Colonic mucosa (tissue), 4 donors: ENCODE measurements at places on chromosomes 13 and 19.

DNA sequence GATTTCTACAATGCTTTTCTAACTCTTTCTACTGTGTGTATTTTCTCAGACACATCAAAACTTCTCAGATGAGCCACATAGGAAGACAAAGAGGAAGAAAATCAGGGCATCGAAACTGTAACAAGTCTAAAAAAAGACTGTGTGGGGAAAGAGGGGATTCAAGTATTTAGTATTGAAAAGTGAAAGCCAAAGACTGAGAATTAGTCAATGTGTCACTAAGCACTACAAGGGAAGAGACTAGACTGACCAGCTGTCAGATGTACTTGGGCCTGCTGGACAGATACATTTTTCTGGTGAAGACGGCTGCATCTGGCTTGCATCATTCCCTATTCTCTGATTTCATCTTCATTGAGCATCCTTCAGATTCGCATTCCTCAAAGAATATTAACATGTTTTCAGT is 25.4 kb downstream of the COMMD6 start:
- DNase-seq = no peak

GRCh38 chr13:92894447-92894846 is 332.2 kb upstream of the GPC6 start:
- no peak for DNase-seq

DNA sequence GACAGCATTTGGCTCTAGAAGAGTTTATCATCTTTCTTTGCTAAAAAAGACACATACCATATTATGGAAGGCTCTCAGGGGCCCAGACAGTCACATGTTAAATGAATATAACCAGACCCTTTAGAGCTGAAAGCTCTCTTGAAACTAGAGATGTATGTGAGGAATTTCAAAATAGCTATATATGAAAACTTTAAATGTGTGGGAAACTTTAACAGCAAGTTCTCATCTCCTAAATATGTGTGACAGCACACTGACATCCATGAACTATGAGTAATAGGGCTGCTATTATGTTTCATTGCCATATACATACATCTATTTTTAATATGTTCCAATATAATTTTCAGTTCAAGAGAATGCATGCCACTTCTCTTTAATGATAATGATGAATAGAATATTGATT is 509.5 kb downstream of the GPC6 start:
- no peak for DNase-seq

GRCh38 chr13:37457612-37458011 is 141.0 kb downstream of the POSTN start:
- no peak for DNase-seq

DNA sequence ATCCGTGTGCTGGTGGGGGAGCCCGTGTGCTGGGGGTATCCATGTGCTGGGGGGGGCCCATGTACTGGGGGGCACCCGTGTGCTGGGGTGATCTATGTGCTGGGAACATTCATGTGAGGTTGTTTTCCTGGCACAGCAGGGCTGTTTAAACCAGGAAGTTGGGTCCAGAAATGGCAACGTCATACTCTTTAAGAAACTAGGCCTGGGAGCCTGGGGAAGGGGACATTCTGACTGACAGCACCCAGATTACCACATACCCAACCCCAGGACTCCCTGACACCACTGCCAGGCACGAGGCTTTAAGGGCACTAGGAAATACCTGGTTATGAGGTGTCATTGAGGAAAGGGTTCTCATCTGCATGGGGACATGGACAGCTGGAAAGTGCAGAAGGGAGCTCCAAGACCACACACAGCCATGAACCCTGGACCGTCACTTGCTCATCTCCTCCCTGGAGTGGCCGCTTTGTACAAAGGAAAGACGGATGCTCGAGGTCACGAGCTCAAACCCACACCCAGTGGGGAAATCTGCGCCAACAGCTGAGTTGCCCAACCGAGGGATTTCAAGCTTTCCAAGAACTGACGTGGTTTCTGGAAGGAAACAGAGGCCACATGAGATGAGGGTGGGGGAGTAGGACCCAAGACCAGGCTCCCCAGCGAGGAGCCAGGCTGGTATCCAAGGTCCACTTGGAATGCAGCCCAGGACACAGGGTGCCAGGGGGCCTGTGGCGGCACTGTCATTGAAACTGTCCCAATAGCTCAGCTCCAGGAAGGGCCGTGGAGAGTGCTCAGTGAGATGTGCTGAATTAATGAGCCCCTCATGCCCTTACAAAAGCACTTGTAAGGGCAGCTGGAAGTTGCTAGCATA is 40.9 kb downstream of the RAB20 start:
- DNase-seq = peak; percentile 89

- no peak for DNase-seq
Measured at GRCh38 chr19:45045671-45046353, 7.0 kb downstream of the CLASRP start.

- no peak for DNase-seq
Measured at GRCh38 chr13:109647053-109647452, 139.3 kb downstream of the IRS2 start.

GRCh38 chr13:27171244-27171826 is at the start of gene USP12:
TSS of gene USP12 (minus strand) at chr13:27171811. CDS start at chr13:27171639, 172 bp downstream.
- DNase-seq = no peak

DNA sequence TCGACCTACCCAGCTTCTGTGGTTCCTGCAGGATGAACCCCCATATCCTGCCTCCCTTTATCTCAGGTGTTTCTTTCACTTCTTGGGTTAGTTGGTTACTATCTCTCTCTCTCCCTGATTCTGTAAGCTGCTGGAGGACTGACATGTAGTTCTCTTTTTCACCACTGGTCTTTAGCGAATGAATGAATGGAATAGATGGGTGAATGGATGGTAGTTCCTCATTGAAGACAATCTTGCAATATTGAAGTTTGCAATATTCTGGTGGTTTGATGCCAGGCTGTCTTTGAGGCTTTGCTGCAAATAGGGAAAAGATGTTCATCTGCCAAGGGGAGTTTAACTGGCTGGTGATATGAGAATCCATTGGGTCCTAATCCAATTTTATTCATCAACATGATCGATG is 120.2 kb downstream of the UBL3 start:
- no peak for DNase-seq

- DNase-seq = no peak
Measured at GRCh38 chr13:20363603-20364002, 131.5 kb upstream of the GJB6 start.

DNA sequence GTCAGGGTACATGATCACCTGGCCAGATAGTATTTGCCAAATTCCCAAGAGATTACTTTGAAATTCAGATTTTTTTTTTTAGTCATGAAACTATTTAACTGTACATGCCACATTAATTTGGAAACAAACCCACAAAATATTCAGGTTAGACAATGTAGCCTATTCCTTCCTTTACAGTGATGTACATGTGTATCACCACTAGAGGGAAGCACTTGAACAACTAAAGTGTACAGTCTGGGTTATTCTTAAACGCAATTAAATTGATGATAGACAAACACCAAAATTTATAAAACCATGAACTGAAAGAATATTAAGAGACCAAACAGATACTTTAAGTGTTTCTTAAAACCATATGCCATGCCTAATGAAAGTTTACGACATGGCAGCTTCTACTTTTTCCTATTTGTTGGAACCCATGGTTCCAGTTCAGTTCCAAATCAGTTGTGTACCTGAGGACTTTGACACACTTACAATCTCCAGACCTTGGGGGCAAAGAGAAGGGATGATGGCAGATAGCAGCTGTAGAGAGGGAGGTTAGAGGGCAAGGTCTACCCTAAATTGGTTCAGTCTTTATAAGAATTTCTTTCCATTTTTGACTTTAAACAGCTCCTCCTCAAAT is 52.8 kb downstream of the TNFSF13B start:
- DNase-seq = no peak

GRCh38 chr19:13215572-13216380 is 65.6 kb downstream of the IER2 start:
- DNase-seq = no peak

- no peak for DNase-seq
Measured at GRCh38 chr19:40597329-40597838, 3.8 kb upstream of the LTBP4 start.

GRCh38 chr13:50098693-50099092 is 83.4 kb downstream of the KCNRG start:
- no peak for DNase-seq

DNA sequence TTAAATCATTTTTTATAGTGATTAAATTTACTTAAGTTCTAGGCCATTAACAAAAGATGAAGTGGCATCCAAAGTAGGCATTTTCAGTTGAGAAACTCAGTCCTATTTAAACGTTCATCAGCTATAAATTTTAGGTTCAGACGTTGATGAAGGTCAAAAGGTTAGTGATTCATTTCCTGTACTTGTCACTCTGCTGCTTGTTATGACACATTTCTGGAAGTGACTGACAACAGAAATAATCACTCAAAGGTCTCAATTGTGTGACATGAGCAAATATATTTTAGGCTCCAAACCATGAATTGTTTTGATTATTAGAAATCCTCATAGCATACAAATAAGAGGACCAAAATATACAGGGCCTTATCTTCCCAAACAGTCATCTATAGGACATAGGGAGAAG is 10.3 kb upstream of the EDNRB start:
- DNase-seq = no peak

DNA sequence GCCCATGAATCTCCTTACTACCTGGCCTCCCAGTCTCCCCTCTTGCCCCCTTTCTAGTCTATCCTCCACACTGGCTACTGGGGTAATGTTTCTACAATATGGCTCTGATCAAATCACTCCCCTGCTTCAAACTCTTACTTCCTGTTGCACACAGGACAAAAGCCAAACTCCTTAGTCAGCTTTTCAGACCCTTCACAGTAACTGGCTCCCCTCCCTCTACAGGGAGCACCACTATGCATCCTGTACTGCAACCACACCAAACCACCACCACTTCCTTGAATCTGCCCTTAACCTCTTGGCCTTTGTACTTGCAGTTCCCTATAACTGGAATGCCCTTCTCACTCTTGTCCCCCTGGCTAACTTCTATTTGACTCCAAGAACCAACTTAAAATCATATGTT is 32.2 kb downstream of the DEDD2 start:
- no peak for DNase-seq

DNA sequence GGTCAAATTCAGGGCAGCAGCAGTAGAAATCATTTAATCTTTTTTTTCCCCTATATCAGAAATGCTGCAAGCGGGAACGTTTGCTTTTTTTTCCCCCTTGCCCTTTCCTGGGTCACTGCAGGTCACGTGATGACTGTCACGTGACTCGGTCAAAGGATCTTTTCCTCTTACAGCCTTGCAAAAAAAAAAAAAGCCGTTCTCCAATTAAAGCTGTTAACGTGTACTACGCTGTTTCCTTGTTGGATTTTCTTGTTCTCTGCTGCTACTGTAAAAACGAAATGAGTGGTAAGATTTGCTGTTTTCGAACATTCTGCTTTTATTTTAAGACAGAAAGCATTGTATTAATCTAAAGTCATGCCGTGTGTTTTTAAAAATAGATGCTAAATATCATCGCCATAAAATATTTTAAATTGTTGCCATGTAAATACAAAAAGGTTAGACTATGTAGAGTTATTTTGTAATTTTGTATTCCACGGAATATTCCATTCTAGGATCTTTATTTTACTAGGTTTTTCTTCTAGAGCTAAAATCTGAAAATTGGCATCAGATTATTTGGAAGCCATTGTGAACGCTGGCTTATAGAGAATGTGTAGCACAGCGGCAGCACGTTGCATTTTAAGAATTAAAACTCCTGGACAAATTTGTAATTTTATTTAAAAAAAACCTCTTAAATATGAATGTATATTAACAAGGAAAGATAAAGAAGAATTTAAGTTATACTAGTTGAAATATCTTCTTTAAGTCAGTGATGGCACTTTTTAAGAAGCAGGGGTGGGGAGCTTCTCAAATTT is 109.8 kb upstream of the MLNR start:
- peak; percentile 88 for DNase-seq

GRCh38 chr19:56838024-56838908 is 2.3 kb downstream of the PEG3 start:
- peak; percentile 22 for DNase-seq

GRCh38 chr19:49830766-49831165 is 12.7 kb downstream of the MED25 start:
- no peak for DNase-seq

GRCh38 chr13:85266331-85266730 is 532.9 kb downstream of the SLITRK6 start:
- no peak for DNase-seq

DNA sequence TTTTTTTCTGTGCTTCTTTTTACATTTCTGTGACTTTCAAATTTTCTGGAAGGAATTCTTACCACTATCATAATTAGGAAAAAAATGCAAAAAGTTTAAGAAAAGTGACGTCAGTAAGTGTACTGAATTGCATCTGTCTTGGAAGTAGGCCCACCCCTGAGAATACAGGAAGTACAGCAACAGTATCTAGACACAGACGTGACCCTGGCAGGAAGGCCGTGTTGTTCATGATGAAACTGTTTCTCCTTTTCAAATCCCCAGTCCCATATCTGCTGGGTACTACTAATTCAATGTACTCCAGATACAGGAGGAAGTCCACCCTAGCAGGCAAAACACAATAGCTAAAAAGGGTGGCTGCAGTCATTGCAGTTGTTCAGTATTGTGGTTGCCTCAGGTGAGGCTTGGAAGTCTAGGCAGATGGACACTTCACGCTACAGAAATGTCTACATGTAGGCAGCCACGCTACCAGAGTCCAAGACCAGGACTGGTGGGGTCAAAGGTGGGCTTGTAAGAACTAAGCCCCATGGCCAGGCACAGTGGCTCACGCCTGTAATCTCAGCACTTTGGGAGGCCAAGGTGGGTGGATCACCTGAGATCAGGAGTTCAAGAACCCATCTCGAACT is 49.6 kb upstream of the MED4 start:
- no peak for DNase-seq

DNA sequence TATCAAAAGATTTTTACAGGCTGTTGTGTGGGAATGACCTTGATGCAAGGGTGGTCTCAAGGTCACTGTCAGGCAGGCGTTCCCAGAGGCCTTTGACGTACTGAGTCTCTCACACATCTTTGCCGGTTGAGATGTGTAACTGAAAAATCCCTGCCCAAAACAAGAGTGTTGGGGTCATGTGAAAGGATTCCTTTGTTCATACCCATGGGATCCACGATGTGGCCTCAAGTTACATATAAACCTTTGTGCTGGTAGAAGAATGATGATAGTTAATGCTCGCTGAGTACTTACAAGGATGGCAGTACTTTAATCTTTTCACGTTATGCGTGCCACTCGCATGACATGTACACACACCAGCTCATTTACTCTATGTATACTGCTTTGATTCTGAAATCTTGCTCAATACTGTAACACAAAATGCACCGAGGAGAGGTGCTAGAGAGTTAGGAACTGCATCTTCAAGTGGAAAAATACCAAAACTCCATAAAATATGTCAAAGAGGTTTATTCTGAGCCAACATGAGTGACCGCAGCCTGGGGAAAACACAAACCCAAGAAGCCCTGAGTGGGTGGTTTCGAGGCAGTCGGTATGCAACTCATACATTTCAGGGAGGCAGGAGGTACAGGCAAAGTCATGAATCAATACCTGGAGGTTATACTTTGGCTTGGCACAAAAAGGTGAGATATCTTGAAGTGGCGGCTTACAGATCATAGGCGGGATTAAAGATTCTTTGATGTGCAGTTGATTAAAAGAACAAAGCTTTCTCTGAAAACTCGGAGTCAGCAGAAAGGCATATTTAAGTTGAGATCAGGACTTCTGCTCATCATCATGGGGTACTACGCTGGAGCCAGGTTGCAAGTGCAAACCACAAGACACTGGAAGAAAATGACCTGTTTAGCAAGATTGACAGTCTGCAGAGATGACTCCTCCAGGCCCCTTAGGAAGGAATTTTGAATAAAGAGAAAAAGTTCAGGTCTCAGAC is 87.4 kb upstream of the ARHGEF7 start:
- DNase-seq = no peak
